ENCODE measurements at places on chromosomes 13 and 19.

GRCh38 chr19:34432797-34433196 is 4.6 kb downstream of the UBA2 start:
- no peak for DNase-seq

GRCh38 chr19:16089010-16089846 is 12.9 kb downstream of the TPM4 start:
- no peak for DNase-seq

DNA sequence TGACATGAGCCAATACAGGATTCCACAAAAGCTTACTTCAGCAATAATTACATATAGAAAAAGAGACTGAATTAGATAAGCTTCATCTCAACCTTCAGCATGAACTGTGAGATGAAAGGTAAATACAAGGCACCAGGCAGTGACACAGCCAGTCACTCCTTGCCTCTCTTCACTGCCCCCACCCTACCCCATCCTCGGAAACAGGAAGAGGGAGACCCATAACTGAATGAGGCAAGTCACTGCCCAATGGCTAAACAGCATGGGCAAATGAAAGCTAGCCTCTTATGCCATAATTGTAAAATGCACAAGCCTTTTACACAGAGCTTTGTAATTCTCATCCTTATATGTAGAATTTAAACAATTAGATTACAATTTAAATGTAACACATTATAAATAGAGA is 1.7 kb downstream of the ZNF160 start:
- no peak for DNase-seq

DNA sequence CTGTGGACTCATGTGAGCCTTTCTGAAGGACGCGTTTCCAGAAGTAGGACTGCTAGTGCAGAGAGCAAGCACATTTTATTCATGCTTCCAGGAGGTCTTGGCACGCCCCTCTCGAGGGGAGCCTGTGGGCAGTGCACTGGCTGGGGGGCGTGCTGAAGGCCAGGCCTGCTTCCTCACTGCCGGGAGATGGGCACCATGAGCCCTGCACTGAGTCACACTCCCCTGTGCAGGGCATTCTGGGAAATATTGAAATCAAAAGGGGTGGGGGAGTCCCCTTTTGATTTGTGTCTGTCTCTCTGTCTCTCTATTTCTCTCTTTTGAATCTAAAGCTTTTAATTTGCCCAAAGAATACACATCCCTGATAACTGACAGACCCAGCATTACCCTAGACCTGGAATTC is 34.0 kb downstream of the DPF1 start:
- DNase-seq = no peak

DNA sequence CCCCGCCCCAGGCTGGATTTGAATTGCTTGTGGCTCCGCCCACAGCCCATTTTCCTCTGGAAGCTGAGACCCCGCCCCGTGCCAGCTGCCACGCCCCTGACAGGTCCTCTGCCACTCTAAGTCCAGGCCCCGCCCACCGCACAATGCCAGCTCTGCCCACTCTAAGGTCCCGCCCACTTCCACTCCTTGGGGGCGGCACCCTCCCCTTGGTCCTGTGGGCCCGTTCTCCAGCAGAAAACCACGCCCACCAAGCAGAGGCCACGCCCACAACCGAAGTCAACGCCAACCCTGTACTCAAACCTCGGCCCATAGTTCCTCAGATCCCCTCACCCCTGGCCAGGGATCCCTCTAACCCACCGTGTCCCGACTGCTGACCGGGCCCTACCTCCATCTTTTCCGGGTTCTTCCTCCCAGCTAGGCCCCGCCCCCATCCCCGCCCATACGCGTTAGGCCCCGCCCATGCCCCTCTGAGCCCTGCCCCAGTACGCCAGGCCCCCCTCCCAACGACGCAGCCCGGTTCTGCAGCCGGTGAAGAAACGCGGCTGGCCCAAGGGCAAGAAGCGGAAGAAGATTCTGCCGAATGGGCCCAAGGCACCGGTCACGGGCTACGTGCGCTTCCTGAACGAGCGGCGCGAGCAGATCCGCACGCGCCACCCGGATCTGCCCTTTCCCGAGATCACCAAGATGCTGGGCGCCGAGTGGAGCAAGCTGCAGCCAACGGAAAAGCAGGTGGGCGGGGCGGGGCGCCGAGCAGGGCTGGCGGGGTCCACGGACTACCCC is 1.3 kb downstream of the HMG20B start:
- peak; percentile 86 for DNase-seq

- no peak for DNase-seq
Measured at GRCh38 chr13:85419611-85420010, 379.6 kb downstream of the SLITRK6 start.

DNA sequence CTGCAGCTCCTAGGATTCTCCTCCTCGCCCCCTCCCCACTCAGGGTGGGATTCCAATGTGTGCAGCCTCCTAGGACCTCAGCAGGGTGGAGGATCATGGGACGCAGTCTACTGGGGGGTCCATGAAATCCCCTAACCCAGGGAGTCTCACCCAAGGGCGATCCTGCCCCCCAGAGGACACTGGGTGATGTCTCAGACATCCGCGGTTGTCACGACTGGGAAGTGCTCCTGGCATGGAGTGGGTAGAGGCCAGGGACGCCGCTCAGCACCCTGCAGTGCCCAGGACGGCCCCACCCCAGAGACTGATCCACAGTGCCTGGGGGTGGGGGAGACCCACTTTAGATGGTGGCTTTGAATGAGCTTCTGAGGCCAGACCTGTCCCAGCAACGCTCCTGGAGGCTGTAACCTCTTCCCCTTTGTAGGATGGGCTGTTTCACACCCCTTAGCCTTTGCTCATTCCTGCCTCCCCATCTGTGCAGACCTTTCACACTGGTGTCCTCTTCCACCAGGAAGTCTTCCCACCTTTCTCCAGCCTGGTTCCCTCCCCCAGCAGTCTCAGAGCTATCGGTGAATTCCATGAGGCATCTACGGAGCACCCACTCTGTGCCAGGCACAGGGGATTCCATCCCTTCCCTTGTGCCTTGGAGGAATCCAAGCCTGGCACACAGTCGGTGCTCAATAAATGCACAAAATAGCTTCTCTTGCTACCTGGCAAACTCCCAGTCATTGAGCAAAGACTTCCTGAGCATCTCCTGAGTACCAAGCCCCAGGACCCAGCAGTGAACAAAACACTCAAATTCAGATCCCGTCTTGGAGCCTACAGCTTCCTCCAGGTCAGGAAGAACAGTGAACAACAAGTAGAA is 10.5 kb downstream of the SMIM24 start:
- DNase-seq = no peak

GRCh38 chr13:45198041-45198440 is 2.8 kb downstream of the KCTD4 start:
- DNase-seq = no peak

DNA sequence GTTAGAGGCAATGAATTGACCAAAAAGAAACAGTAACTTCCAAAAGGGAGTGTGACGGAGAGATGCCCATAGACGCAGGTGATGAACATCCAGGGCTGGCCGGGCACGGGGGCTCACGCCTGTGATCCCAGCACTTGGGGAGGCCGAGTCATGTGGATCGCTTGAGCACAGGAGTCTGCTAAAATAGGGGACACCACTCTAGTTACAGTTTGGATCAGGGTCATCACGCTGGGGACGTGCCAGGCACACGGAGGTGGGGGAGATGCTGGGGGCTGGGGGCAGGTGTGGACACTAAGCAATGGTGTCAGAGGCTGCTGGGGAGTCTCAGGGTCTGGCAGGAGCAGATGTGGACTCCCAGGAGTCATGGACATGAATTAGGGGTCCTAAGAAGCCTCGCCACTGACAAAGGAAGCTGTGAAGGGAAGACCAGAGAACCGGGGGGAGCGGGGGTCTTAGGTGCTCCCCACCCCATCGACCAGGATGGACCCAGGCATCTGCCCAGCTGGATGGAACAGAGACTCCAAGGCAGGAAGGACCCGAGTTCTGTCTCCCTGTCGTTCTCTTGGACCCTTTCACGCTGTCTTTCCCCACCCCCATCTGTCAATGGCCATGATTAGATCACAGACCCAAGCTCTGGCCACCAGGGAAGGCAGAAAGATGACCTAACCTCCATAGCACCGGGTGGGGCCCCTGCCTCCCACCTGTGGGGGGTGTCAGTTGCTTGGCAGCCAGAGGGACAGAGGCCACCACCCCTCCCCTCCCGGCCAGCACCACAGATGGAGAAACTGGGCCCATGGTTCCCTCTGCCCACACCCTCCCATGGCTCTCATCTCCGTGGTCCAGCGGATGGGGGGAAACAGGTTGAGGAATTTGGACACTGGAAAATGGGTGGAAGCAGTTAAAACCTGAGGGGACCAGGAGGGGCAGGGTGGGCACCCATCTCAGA is 19.6 kb downstream of the CCDC8 start:
- DNase-seq = no peak

- no peak for DNase-seq
Measured at GRCh38 chr13:110209950-110210603, 96.9 kb downstream of the COL4A1 start.

GRCh38 chr13:46831588-46832194 is 34.7 kb upstream of the ESD start:
- DNase-seq = peak; percentile 54

DNA sequence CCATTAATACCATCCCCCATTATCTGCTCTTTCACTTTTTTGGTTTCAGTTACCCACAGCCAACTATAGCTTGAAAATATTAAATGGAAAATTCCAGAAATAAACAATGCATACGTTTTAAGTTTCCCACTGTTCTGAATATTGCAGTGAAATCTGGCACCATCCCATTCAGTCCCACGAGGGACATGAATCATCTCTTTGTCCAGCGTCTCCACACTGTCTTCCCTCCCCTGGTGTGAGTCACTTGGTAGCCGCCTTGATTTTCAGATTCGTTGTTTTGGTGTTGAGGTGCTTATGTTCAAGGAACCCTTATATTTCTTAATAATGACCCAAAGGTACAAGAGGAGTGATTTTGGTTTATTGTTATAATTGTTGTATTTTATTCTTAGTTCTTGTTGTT is 246.1 kb downstream of the DCT start:
- DNase-seq = no peak

DNA sequence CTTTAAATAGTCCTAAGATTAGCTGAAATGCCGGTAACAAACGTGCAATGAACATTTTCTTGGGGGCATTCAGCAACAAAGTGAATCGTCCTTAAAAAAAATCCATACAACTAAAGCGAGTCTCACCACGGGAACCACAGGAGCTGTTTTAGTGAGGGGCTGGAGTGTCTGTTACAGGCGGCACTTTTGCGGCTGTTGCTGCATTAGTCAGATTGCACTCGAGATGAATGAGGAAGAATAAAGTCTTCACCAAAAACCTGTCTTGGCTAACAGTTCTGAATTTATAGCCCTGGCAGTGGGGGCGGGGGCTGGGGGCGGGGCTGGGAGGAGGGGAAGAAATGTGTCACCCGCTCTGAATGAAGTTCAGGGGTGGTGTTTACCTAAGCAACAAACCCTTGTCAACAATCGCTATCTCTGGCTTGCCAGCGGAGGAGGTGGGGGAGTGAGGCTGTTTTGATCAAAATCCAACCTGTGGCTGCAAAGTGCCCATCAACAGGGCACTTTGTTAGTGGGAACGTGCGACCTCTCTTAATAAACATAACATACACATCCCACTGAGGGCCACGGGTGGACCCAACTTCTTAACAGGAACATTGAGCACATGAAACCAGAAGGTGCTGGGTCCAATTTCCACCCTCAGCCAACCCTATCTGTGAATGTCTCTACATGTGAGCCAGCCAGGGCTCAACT is 44.5 kb downstream of the RFX2 start:
- no peak for DNase-seq

- DNase-seq = no peak
Measured at GRCh38 chr13:59266478-59267063, 897.2 kb downstream of the DIAPH3 start.

GRCh38 chr13:110304256-110304655 is 2.7 kb downstream of the COL4A1 start:
- DNase-seq = no peak
